Caki2 (cell line): ENCODE measurements at places on chromosomes 6 and 20. TPM values are rescaled to one million over a fixed set of nuclear protein-coding genes. Genes with fewer than 3 reads are reported as not detected.

The PSORS1C1 gene
- total RNA-seq, result 0.20 and 1.8 TPM in 2 replicates

GRCh38 chr20:32069711-32070110 lies 17.7 kb downstream of the HCK start:
- DNase-seq, result no peak

The NHLRC1 gene
- total RNA-seq, result 1.1 and 2.5 TPM in 2 replicates

DNA sequence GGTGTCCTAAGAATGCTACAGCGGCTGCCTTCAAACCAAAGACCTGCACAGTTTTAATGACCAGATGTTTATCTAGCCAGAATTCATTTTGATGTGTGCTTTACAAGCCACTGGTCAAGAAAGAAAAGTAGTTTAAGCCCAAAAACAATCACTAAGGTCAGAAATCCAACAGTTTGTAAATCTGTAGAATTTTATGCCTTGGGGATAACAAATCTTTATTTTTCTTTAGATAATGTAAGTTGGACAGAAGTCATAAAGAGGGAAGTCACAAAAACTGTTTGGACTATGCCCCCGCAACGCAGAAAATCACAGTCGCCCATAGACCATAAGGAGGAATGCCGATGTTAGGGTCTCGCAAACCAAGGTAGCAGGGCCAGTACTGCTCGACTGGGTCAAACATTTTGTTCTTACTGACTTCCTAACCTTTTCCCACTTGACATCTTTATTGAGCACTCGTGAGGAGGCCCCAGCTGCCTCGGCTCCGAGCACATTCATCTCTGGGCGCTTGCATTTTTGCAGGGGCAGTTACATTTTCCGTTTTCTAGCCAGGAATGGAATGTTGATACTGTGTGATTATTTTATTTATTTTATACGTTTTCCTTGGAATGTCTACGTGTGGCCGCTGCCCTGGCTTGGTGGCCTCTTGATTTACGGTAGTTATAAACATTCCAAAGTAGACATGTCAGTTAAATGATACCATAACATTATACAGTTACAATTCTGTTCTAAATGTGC lies 56.7 kb upstream of the APCDD1L start:
- DNase-seq, result peak; percentile 92

DNA sequence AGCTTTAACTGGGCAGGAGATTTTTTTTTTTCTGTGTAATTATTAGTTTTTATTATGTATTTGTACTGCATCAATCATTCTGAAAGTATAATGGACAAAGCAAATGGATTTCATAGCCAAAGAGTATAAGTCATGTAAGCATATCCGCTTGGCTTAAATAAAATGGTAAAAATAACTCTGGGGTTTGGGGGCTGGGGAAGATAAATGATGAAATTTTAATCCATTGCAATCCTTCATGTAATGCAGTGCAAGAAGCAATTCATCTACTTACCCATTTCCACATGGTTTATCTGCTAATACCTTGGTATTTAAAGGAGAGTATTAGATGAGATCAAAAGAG lies 781.4 kb downstream of the QKI start:
- no peak for DNase-seq

The FBXO30 gene
- total RNA-seq, result 4.0 and 5.0 TPM in 2 replicates

DNA sequence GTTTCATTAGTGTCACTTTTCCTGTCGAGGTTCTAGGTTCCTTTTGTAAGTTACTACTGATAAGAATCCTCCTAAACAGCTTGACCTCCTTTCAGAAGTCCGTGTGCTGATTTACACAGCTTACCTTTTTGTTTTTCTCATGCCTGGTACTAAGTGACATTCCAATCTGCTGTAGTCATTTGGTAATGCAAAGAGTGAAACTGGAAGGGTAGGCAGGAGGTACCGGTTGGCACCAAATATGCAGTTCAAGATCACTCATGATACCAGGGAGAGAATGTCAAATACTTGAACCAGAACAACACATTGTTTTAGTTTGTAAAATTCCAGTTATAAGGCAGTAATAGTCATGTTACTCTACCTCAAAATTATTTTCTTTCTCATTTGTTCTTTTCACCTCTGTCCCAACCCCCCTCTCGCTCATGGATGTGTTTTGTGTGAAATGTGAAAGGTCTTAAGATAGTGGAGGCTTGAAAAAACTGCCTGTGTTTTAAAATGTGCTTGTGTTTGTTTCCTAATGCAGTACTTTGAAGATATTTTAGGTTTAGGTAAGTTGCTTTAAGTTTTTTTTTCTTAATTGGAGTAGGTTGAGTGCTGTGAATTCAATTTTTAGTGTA lies 23.2 kb downstream of the AFDN start:
- DNase-seq, result peak; percentile 25

- no peak for DNase-seq
Observed at GRCh38 chr6:132479131-132479530, 33.8 kb downstream of the STX7 start.

DNA sequence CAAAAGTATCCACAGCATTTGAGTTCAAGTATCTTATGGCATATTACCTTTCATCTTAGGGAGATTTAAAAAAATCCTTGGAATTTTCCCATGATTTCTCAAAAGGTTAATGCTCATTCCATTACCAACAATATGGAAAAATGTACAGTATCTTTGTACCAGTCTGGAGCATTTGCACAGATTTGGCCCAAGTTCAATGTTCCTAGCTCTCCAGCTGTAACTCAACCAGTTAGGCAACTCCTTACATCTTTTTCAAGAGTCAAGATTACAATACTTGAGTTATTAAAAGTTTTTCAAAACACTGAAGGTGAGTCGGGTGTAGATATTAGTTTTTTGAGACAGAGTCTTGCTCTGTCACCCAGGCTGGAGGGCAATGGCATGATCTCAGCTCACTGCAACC lies 1.0 kb downstream of the OR2J2 start:
- DNase-seq, result no peak

The DYNLT2 gene
- 0.54 and 0.81 TPM in 2 replicates for total RNA-seq

- DNase-seq, result no peak
Observed at GRCh38 chr20:37619496-37619895, 74.3 kb upstream of the CTNNBL1 start.

DNA sequence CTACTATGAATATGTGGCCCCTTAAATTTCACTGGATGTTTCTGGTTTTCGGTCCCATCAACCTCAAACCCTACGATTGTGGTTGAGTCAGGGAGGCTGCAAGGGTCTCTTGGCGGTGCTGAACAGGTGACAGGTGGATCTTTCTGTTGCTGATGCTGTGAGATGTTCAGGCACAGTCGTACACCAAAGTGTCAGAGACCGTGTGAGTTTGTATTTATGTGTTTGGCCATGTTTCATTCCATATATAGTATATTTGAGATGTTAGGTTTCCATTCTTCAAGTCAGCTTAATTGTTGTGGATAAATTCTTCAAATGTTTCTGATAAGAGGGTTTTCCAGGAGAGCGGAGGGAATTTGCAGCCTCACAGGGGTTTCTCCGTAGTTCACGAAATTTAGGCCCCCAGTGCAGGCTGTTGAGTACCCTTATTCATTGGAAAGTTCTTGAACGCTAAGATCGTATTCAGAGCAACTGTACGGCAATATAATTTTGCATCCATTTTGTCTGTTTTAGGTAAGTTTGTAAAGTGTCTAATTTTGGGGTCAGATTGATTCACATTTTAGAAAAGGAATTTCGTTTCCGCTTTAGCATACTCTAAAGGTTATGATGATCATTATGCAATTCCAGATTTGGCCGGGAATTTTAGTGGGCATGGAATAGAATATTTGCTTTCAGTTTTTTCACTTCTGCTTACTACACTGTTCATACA lies 1.2 kb downstream of the TAB2 start:
- no peak for DNase-seq

The CST3 gene
- total RNA-seq, result 368 and 404 TPM in 2 replicates

The COL21A1 gene
- not detected in 2 replicates for total RNA-seq

The GNAS-AS1 gene
- total RNA-seq, result 3.1 and 5.2 TPM in 2 replicates

The HTR1E gene
- total RNA-seq, result not detected in 2 replicates

The ADGRF5 gene
- not detected in 2 replicates for total RNA-seq

The SCAND1 gene
- 172 and 204 TPM in 2 replicates for total RNA-seq

GRCh38 chr6:106894978-106895702 lies 79.4 kb downstream of the CD24 start:
- DNase-seq, result peak; percentile 31

The DNMT3B gene
- 52.7 and 54.1 TPM in 2 replicates for total RNA-seq

DNA sequence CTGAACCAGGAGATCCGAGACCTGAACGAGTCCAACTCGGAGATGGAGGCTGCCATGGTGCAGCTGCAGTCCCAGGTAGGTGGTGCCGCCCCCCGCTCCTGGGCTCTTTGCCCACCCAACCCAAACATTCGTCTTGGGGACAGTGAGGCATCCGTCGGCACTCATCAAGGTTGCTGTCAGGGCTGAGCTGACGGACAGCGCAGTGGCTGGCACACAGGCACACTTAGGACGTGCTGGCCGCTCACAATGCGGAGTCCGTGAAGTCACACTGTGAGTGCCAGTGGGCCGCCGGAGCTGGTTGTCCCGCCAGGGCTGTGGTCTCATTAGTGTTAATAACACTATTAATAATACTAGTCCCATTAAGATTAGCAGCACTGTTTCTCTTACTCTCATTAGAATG lies 18.2 kb upstream of the PCMTD2 start:
- DNase-seq, result no peak

DNA sequence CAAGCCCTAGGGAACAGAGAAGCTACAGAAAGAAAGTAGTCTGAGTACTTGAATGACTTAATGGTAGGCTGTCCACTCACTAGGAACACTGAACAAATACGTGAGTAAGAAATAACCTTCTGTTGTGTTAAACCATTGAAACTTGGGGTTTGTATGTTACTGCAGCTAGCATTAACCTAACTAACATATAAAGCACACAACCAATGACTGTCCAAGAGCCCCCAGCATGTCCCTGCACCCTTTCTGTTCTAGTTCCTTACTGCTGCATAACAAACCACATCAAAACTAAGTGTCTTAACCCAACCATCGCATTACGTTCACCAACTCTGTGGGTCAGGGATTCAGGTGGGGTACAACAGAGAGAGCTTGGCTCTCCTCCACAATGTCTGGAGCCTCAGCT lies 10.5 kb upstream of the RNF8 start:
- no peak for DNase-seq

DNA sequence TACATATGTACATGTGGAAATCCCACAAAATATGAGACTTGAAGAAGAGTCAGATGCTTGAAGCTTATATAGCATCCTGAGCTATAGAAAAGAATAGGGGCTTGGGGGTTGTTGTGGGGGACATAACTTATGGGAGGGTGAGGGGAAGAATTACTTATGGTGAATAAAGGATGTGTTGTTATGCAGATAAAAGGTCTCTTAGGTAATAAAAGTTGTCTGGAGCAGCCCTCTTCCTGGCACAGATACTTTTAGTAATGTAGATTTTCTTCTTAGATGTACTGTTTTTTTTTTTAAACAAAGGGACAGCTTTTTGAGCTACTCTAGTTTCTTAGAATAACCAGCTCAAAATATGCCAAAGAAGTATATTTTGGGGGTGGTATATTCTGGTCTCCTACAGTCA lies 35.9 kb downstream of the CHMP4B start:
- no peak for DNase-seq

The PTK6 gene
- total RNA-seq, result 3.2 and 4.4 TPM in 2 replicates

The BANF2 gene
- not detected in 2 replicates for total RNA-seq

DNA sequence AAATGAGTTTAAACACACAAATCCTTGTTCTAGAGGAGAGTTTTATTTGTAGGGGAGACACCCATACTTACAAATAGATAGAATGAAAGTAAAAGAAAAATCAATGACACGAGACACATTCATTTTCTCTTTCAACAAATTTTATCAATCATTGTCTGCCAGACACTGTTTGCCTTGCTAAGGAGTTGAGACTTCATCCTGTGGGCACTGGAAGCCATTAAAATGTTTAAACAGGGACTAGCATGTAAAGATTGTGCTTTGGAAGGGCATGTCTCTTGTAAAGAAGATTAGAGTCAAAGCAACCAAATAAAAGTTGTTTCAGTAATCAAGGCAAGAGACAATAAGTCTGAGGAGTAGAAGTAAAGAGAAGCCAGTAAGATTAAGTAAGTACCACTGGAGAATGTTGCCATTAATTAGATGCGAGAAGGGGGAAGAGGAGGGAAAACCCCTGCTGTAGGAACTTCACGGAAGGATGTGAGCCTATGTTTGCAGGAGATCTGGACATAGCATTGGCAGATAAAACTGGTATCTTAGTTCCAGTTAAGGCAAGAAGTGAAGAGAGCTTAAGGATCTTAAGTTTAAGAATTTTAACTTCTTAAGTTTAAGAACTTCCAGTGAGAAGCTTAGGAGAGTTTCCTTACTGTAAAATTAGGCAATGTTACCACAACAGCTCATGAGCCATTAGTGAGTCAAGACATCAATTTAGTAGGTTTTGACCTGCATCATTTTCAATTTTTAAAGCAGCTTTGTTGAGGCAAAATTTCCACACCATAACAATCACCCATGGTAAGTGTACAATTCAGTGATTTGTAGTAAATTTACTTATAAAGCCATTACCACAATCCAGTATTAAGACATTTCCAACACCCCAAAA lies 117.0 kb upstream of the UST start:
- no peak for DNase-seq

The ABRACL gene
- total RNA-seq, result 77.8 and 83.0 TPM in 2 replicates

DNA sequence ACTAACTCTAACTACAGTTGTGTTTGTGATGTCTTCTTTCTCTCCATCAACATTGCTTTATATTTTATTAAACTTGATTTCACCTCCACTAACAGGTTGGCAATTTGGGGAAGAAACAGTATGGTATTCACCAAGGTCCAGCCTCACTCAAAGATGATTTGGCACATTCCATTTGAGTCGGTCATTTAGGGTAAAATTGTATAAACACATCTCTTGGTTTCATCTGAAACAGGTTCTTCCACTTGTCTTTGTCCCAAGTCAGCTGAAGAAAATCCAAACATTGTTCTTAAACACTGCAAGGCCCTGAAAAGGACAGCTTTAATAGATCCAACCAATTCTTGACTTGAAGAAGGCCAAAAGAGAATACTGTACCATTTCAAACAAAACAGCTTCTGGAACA lies 104.9 kb upstream of the NT5E start:
- DNase-seq, result no peak

GRCh38 chr20:8356806-8357205 lies 224.7 kb downstream of the PLCB1 start:
- DNase-seq, result no peak

DNA sequence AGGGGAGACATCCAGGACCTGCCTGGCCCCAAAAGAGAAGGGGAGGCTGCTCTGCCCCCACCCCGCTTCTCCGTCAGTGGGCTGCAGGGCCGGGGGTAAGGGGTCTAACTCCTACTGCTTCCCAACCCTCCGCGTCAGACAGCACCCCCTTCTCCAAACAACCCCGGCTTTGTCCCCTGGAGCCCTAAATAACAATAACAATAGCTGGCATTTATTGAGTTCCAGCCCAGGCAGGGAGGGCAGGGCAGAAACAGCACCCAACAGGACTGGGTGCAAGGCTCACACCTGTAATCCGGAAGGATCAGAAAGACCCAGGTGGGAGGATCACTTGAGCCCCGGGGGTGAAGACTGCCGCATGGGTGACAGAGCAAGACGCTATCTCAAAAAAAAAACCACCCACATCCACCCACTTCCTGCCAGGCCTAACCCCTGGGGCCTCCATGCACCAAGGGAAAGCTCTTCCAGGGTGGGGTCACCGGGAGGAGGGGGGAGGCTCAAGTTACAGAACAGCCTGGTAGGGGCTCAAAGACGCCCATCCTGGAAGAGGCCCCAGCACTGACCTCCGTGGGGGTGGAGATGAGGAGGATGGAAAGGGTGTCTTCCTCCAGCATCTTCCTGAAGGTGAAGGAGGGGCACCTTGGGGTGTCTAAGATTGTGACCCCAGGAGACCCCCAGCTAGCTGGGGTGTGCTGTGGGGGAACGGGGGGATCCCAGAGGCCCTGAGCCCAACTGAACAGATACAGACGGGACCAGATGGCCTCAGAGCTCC lies 1.3 kb upstream of the FNDC11 start:
- no peak for DNase-seq
